Fibroblast of mammary gland (primary cell): ENCODE measurements at places on chromosomes 13 and 19.

DNA sequence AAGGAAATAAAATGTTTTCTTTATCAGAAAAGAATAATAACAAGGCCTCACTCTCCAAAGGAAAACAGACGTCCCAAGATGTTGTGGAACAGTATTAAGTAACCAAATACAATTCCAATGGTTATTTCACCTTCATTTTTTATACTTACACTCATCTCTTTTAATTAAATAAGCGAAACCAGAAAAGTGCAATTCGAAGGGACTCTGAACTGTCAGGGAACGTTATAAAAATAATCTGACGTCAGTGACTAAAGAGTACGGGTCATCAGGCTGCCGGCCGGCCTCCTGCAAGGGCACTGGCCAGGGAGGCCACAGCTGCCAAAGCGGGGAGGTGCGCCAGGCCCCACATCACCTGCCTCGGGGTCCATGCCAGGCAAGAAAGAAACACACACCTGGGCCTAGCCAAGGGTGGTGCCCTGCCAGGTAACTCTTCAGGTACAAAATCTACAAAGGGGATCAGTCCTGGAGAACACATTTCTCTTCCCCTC is 61.2 kb downstream of the CDADC1 start:
- peak; percentile 75 for DNase-seq

DNA sequence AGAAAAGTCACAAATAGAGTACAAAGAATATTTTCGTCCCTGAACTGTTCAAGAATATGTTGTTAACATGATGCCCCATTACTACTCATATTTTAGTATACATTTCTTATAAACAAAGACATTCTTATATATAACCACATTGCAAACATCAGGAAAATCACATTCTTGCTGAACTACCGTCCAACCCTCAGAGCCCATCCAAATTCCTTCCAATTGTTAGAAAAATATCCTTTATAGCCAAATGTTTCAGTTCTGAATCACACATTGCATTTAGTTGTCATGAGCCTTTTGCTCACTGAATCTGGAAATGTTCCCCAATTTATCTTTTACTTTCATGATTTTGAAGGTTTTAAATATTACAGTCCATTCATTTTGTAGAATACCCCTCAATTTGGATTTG is 467.8 kb upstream of the ARGLU1 start:
- no peak for DNase-seq

GRCh38 chr19:34305221-34306083 is 51.1 kb downstream of the GARRE1 start:
- no peak for DNase-seq

DNA sequence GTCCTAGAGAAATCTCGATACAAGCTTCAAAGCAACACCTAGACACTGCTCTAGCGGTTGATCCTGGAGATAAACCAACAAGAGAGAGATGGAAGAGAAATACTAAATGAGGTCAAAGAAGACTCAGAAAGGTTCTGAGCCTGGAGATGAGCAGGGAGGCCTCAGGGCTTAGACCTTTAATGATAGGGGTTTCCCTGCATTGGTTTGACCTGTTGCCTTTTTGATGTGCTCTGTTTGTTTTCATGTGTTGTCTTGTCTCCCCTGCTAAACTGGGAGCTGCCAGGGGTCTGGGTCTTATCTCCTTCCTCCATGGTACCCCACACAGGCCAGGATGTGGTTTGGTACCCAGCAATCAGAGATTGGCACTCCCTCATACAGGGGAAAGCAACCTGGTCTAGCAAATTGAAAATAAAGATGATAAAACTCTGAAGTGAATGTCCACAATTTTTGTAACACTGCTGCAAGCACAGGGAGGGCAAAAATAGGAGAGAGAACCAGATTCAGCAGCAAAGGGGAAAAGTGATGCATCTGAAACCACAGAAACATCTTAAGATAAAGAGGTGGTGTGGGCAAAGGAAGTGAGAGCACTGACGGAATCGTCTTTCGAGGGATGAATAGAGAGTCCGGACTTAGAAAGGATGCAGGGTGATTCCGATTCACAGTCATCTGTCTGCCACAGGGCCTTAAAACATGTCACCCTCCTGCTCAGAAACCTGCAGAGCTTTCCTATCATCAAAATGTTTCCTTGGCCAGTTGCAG is 3.5 kb downstream of the FFAR2 start:
- DNase-seq, result no peak

- no peak for DNase-seq
These were observed 5.2 kb downstream of the C13orf46 start for GRCh38 chr13:113968463-113969310.

GRCh38 chr19:1690699-1691307 is 38.4 kb upstream of the TCF3 start:
- DNase-seq, result peak; percentile 20

DNA sequence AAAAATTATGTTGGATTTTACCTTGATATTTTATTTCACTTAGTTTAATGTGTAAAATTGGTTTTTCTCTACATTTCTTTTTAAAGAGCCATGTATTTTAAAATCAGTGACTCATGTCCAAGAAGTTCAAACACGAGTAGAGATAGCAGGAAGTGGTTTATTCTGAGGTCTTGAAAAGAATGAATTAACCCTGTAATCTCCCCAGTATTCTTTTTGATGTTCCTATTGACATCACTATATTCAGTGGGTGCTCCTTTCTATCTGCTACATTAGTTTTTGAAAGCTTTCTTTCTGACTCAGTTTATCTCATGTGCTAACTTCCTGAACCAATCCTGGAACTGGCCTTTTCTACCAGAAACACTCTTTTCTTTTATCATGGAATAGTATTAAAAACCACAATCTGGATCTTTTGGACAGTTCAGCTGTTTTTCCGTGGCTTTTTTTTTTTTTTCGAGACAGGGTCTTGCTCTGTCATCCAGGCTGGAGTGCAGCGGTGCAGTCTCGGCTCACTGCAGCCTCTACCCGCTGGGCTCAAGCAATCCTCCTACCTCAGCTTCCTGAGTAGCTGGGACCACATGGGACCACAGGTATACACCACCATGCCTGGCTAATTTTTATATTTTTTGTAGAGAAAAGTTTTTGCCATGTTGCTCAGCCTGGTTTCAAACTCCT is 114.9 kb downstream of the PCCA start:
- DNase-seq, result peak; percentile 61

GRCh38 chr13:91622778-91623550 is 224.5 kb downstream of the GPC5 start:
- DNase-seq, result no peak

DNA sequence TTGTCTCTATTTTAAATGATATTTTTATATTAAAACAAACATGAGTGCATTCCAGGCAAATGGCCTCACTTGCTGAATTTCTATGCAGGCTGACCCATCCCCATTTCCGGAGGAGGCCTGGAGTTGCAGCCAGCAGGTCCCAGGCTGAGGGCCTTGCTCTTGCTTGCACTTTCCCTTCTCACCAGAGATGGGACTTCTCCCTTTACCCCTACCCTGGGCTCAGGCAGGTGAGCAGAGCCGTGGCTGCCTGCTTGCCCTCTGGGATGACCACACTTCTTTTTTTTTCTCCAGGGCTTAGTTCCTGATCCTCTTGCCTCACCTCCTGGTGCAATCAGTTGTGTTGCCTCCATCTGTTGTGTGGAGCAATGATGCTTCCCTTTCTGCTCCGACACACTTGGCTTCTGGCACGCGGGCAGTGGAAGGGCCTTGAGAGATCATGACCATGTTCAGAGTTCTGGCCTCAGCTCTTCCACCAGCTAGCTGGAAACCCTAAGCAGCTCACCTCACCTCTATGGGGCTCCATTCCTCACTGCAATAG is 11.1 kb upstream of the OLFM4 start:
- no peak for DNase-seq

DNA sequence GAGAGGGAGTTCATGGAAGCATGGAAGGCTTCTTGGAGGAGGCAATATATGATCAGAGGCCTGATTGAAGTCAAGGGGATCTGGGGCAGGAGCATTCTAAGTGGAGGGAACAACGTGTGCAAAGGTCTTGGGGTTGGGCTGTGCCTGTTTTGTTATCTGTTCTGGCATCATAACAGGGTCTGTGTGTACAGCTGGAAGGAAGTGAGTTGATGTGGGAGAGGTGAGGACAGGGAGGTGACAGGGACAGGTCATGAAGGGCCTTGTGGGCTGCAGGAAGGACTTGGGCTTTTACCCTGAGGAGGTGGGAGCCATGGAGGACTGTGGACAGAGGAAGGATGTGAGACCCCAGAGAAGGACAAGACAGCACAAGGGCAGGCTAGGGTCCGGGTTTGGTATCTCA is 1.2 kb upstream of the NFILZ start:
- DNase-seq, result no peak

DNA sequence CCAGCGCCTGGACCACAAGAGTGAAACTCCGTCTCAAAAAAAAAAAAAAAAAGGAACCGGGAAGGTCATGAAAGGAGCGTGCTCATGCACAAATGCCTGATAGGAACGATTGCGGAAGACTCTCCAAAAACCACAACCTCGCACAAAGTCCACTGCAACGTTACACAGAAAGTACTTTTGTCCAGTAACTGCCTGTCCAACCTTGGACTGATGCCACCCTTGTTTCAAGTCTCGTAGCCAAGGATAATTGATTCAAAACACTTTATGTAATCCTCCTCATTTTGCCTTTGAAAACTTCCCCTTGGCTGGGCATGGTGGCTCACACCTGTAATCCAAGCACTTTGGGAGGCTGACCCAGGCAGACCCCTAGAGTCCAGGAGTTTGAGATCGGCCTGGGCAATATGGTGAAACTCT is 13.7 kb downstream of the LGALS7 start:
- DNase-seq, result peak; percentile 36
